ENCODE measurements at places on chromosomes 5 and 9.

DNA sequence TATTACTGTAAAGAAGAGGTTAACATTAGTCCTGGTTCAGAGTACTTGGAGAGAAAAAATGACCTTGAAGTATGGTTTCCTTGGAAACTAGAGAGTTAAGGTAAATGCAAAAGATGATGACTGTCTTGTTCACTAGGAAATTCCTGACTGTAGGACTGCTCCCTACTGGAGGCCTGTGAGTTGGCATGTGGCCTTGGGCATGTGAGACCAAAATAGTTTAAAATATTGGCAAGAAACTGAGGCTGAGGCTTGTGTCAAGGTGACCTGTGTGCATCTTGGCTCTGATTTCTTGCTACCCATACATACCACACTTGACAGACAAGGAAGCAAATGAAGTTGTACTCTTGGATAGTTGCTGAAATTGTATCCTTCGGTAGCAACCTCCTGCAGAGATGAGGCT, 96.5 kb downstream of the TARS1 start:
- no peak for DNase-seq

DNA sequence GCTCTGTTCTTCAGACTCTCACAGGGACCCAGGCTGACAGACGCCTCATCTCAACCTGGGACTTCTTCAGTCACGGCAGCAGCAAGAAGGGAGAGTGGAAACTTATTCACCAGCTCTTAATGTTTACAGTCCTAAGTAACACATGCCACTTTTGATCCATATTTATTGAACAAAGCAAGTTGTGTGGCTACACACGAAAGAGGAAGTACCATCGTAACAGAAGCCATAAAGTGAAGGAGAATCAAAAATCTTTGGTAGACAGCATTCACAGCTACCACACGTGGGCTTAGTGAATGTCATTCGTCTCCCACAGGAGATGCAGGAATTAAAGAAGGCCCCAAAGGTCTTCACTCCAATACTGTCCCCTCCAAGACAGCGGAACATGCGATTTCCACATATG, 582.6 kb downstream of the CETN3 start:
- DNase-seq = no peak

DNA sequence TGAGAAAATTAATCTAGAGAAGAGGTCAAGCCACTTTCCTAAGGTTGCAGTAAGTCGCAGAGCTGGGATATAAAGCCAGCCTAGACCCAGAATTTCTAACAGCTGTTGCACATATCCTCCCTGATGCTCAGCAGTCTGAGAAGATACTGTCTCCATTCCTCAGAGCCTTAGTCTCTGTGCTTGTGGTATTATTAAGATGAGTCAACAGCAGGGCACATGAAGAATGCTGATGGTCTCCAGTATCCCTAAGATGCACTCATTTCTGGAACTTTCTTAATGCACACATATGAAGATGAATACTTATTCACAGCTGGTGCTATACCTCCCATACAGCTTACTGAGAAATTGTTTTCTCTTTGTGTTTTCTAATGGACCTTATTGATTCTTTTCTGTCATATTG, 32.5 kb downstream of the SGCD start:
- DNase-seq = no peak

DNA sequence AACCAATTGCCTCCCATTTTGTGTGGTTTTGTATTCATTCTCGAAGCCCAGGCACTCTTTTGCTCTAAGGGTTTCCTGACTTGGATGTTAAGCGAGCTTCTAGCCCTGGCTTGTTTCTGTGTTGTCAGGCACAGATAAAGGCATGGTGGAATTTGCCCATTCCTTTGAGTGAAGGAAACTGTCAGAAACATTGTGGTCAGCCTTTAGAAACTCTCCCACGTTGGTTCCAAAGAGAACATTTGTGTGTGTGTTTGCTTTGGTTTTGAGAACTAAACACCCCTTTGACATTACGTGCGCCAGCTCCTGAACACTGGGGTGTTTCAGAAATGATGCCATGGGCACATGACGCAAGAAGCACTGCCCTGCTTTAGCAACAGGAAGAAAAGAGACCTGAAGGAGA, 320.9 kb downstream of the NTRK2 start:
- no peak for DNase-seq

DNA sequence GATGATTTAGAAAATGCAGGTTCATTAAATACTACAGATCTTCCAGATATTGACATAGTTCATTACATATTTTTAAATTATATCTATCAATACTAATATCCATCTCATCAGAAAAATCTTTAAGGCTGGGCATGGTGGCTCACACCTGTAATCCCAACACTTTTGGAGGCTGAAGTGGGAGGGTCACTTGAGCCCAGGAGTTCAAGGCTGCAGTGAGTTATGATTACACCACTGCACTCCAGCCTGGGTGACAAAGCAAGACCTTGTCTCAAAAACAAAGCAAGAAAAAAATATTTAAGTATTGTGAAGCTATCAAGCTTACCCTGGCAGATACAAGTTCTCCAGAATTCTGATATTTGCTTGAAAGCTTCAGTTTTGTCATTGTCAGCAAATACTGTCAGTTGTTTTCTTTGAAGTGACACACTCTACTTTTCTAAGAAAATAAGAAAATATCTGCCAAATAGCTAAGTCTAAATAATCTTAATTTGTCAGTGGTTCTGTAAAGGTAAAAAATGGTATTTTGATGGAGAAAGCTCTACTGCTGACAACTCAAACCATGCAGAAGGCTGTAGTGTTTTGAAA, 14.9 kb downstream of the LYRM7 start:
- no peak for DNase-seq

DNA sequence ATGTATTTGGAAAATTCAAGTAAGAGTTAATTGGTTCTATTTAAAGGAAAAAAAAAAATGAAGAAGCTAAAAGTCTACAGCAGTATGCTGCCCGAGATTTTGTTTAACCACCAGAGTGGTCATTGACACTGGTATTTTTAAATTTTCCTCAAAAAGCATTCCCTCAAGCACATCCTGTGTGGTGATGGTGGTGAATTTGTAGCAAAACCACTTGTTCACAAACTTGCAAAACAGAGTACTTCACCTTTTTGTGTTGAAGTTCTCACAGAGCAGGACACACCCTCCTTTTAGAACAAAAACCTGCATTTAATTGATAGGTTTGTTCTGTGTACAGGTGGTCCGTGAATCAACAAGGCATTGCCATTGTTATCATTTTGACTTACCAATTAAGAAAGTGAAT, 374.2 kb downstream of the EFNA5 start:
- no peak for DNase-seq

DNA sequence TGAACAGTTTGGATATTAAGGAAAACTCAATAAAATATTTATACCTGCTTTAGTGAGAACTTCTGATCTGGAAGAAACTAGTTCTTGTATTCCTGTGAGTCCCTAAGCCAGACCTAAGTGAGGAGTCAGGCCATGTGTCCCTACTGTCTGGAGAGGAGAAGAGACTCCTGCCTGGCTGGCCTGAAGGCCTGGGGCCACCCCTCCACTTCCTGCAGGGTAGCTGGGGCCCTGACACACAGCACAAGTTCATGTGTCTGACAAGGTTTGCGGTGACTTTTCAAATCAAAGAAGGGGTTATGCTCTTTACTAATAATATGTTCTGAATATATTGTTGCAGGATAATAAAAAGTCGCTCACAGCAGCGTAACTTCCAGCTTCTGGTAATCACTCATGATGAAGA, 16.1 kb upstream of the IL13 start:
- no peak for DNase-seq

- DNase-seq = no peak
Observed at GRCh38 chr5:112862085-112862484, 998 bp downstream of the SRP19 start.

DNA sequence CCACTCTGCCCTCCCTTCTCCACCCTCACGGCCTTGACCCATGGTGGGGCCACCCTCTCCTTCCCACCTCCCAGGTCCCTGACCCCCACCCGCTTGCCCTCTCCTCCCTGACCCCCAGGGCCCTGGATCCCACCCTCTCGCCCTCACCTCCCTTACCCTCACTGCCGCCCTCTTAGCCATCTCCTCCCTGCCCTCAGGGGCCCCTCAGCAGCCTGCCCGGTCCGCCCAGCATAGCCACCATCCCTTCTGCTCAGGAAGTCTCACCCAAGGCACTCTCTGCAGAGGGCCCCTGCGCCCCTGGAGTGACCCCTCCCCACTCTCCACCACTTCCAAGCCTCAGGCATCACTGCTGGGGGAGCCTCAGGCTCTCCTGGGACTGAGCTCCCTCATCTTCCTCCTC, 66.3 kb downstream of the MRPL36 start:
- DNase-seq = no peak

GRCh38 chr5:139138809-139139208, 59.4 kb downstream of the SIL1 start:
- DNase-seq = no peak

DNA sequence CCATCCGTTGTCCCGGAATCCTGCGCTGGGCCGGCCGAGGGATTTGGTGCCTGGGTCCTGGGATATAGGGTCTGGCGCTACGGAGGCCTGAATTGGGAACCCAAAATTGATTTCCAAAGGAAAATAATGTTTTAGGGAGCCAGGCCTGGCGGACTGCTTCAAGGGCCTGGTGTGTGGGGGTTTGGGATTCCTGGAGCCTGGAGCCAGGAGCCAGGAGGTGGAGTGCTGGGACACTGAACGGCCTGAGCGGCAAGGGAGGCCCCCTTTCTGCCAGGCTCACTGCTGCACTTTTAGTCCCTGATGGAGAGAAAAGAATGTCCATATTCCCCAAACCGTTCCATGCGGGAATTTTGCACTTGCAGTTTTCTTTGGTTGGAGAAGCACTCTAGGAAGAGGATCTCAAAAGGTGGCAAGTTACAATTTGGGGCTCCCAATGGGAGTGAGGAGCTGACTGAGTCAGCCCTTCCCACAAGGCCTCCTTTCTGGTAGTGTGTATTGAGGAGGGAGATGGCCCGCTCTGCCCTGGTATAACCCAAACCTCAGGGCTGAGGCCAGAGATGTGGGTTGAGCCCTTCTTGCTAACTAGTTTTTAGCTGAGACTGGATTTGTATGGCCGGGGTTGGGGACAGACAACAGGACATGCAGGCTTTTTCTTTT, 2.2 kb downstream of the LMX1B start:
- DNase-seq = no peak

DNA sequence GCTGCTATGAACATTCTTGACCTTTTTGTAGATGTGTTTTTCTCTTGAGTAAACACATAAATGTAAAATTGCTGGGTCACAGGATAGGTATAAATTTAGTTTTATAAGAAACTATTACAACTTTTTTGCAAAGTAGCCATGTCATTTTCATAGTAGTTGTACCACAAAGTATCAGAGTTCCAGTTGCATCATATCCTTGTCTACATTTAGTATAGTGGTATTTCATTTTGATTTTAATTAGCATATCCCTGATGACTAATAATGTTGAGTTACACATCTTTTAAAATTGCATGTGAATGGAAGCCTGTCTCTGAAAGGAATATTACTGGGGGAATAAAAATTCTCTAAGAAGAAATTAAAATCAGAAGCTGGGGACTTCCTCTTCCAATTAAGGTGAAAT, 85.4 kb downstream of the TMEM161B start:
- DNase-seq = no peak

GRCh38 chr9:98567540-98568233, 141.0 kb downstream of the GABBR2 start:
- DNase-seq = no peak

GRCh38 chr5:176436656-176437055, 11.5 kb upstream of the FAF2 start:
- no peak for DNase-seq

- no peak for DNase-seq
Observed at GRCh38 chr5:79703381-79703645, 13.7 kb downstream of the CMYA5 start.

GRCh38 chr5:105817416-105817815, 1853.3 kb downstream of the EFNA5 start:
- DNase-seq = no peak

DNA sequence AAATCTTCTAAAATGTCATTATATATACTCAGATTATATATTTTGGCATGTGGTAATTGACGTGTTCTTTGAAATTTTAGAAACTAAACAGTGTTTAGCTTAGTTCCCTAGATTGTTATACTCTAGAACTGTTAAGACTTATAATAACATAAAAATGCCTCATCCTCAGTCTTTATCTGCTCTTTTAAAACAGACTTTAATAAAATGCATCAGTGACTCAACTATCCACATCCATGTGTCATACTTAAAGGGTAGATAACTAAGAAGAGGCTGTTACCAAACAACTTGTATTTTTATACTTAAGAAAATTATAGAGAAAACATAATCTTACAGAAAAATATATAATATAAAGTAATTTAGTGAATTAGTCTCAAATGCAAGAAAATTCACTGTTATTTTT, 15.2 kb downstream of the NFIL3 start:
- DNase-seq = no peak

DNA sequence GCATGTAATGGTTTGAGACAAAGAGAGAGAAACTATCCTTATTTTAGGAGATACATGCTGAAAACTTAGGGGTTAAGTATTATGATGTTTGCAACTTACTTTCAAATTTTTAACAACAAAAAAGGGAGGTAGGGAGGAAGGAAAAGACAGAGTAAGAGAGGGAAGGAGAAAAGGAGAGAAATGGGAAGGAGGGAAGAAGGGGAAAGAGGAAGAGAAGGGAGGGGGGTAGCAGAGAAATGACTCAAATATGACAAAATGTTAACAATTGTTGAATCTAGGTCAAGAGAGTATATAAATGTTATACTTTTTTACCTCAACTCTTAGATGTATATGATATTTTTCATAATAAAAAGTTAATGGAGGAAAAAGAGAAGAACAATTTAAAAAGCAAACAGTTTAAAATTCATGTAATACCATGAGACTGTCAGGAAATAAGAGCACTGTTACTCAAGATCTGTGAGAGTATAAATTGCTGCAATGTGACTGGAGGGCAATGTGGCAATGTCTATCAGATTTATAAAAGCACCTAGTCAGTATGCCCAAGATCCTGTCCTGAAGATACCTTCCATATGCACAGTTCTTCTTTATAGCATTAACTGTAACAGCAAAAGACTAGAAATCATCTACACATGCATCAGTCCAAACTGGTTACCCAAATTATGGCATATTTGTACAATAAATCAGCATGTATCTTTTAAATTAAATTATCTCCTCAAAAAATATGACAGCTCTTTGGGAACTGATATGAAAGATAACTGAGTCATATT, 16.3 kb downstream of the FBXW11 start:
- DNase-seq = no peak

- no peak for DNase-seq
Observed at GRCh38 chr5:132656774-132657355, 1.1 kb upstream of the IL13 start.

DNA sequence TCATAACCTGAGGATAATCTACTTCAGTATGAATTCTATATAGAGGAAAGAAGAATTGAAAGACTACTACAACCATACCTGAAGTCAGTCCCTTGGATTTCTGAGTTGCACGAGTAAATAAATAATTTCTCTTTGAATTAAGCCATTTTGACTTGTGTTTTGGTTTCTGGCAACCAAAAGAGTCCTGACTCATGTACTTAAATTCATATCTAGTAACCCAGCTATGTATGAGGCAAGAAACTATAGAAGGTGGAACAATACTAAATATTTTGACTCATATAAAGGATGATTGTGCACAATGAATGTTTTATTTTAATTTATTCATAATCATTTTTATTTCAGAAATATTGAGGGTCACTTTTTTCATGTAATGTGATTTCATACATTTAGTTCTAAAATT, 276.8 kb downstream of the MEF2C start:
- no peak for DNase-seq
